ENCODE measurements at places on chromosomes 4 and X. TPM values are rescaled to one million over a fixed set of nuclear protein-coding genes. Genes with fewer than 3 reads are reported as not detected.

Gene CLCN4
- 5.2 TPM for polyA plus RNA-seq

Gene TEX13C
- not detected for polyA plus RNA-seq

Gene SMIM31
- polyA plus RNA-seq = 0.20 TPM

Gene HELT
- polyA plus RNA-seq = not detected

Gene CFAP99
- 0.35 TPM for polyA plus RNA-seq

Gene GPM6B
- 23.0 TPM for polyA plus RNA-seq

Gene PNCK
- polyA plus RNA-seq = 13.3 TPM

Gene RAB39B
- 3.3 TPM for polyA plus RNA-seq

Gene CLDN34
- polyA plus RNA-seq = not detected

Gene TMEM165
- 85.4 TPM for polyA plus RNA-seq

Gene L1CAM
- polyA plus RNA-seq = 62.3 TPM

Gene RASL11B
- polyA plus RNA-seq = 30.9 TPM

Gene PPARGC1A
- polyA plus RNA-seq = 26.9 TPM

- DNase-seq = no peak
Measured at GRCh38 chr4:165656399-165656798, 216.6 kb upstream of the TLL1 start.

GRCh38 chr4:38114386-38115150, 154.4 kb downstream of the PTTG2 start:
- no peak for DNase-seq

GRCh38 chrX:84340968-84341367, 153.0 kb upstream of the RPS6KA6 start:
- DNase-seq = no peak

DNA sequence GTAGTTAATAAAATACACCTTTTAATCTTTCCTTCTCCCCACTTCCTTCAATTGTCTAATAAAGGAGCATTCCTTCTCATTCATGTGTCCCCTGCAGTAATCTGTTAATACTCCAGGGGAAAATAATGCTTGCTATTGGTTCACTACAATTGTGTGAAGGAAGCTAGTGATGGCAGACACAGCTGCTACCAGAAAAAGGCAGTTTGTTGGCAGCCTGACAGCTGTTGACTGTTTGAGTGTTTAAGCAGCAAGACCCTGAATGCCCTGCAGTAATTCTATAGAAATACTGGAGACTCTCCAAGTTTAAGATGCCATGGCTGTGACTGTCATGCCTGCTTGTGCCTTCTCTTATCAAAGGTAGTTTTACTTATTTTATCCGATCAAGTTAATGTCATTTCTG, 359.5 kb downstream of the C4orf33 start:
- DNase-seq = no peak

- no peak for DNase-seq
Measured at GRCh38 chr4:182494103-182494502, 250.9 kb downstream of the TENM3 start.

- no peak for DNase-seq
Measured at GRCh38 chr4:6023731-6024130, 5.5 kb upstream of the C4orf50 start.

DNA sequence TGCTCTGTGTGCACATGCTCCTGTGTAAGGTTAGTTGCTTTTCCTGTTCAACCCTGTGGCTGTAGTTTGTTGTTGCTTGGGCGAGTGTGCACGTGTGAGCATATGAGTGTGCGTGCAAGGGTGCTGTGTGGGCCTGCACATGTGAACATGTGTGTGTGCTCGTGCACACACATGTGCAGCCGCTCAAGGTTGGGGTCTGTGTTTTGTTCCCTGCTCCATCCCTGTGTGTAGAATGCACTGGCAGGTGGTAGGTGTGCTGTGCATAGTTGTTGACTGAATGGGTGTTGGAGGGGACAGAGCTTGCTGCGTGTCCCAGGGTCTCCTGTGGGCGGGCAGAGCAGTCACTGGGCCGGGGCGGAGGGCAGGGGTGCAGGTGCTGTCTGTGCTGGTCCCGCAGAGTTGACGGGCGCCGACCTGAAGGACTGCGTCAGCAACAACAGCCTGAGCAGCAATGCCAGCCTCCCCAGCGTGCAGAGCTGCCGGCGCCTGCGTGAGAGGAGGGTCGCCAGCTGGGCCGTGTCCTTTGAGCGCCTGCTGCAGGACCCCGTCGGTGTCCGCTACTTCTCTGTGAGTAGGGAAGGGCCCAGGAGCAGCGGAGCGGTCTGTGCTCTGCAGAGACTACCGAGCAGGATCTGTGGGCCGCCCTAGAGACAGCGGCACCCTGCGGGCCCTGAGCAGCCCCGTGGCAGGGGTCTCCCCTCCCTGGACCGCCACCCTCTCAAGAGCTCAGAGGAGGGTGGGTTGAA, 27.9 kb upstream of the HGFAC start:
- DNase-seq = no peak

- no peak for DNase-seq
Measured at GRCh38 chrX:2183193-2183725, 317.5 kb downstream of the DHRSX start.

- no peak for DNase-seq
Measured at GRCh38 chrX:112768563-112768962, 72.1 kb downstream of the AMOT start.

GRCh38 chrX:39409246-39409917, 608.1 kb downstream of the MID1IP1 start:
- no peak for DNase-seq

DNA sequence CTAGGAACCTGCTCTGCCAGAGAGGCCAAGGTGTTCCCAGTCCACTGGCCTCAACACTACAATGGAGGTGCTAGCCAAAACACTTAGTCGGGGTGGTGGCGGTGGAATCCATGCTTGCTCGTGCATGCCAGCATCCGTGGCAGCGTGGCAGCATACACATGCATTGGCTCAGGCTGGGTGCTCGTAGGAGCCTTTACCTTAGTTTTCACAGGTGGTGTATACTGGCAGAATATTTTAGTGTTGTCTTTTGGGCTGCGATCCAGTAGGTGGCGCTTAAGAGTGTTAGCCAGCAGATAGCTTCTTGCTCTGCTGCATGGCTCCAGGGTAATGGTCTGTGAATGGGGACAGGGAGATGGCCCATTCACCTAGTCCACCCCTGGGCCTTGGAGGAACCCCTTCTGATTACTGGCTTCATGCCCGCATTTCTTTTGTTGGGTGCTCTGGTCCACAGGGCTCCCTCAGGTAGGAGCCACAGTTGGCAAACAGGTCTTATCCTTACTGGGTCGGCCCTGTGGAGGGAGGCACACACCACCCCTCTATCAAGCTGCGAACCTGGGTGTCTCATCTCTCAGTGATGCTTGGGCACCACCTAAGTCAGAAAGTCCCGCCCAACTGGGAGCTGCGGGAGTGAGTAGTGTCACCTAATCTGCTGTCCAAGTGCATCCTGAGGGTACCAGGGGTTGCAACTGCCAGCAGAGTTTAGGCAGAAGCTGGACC, 40.0 kb downstream of the RIPPLY1 start:
- no peak for DNase-seq

GRCh38 chrX:130071611-130072344, 38.5 kb downstream of the ELF4 start:
- no peak for DNase-seq

GRCh38 chr4:143421609-143422008, 84.9 kb downstream of the GAB1 start:
- DNase-seq = no peak

DNA sequence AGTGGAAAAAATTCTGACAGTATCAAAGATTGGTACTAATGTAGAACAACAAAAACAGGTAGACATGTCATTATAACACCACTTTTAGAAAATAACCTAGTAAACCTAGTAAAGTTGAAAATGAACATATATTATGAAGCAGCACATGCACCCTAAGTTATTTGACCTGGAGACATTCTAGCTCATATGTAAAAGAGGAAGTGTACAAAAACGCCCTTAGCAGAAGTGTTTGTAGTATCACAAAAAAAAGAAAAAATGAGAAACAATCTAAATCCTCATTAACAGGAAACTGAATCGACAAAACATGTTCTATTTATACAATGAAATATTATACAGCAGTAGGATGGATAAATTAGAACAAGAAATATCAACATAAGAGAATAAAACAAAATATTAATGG, 318.9 kb upstream of the PPP1R2C start:
- no peak for DNase-seq

GRCh38 chr4:127240764-127241105, 392.0 kb upstream of the INTU start:
- no peak for DNase-seq

DNA sequence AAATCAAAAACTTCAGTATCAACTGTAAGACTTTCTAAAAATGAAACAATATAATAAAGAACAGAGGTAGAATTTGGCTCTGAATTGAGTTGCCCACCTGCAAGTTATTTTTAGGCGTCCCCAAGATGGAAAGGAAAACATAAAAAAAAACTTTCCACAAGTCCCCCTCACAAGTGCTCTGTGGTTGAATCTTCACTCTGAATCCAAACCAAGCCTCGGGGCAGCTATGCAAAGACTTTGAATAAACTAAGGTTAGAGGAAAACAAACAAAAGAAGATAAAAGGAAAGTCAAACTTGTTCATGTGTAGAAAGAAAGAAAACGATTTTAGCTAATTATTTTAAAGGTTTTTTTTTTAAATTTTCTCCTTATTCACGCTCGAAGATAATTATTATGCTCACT, 372.4 kb upstream of the SLIT2 start:
- no peak for DNase-seq

- DNase-seq = no peak
Measured at GRCh38 chrX:133542476-133542875, 127.2 kb upstream of the GPC4 start.

DNA sequence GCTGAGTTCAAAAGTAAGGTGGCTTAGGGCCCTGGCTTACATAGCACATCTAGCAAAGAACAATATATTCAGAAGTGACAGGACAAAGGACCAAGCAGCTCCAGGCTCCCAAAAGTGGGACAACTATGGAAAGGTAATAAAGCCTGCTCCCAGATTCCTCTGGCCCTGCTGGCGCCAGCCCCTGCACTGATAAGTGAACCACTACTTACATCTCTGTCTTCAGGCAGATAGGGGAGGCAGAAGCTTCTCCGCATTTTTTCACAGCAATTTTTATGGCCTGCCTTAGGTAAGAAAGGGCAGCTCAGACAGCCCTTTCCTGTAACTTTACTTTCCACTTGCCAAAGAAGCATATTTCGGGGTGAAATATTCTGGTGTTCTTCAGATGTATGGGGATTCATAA, 83.9 kb downstream of the MTNR1A start:
- no peak for DNase-seq

DNA sequence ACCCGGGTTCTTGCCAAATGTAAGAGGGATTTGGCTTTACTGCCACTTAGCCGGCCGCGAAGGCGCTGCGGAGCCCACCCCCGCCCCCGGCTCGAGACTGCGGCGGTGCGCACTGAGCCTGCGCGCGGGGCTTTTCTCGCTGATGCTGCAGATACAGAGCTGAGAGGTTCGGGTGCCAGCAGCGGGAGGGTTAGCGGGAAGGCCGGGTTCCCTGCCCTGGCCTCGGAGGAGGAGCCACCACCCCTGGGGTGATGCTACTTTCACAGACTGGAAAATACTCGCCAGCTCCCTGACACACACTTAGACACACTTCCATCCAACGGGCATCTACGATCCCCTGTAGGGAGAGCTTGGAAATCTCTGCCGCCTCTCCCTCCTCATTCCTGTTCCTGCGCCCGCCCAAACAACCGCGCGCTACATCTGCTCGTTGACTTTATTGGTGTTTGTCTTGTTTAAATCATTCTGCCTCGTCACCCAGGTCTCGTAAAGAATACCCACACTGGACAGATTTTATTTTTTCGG, 2.1 kb upstream of the PCDH7 start:
- no peak for DNase-seq

DNA sequence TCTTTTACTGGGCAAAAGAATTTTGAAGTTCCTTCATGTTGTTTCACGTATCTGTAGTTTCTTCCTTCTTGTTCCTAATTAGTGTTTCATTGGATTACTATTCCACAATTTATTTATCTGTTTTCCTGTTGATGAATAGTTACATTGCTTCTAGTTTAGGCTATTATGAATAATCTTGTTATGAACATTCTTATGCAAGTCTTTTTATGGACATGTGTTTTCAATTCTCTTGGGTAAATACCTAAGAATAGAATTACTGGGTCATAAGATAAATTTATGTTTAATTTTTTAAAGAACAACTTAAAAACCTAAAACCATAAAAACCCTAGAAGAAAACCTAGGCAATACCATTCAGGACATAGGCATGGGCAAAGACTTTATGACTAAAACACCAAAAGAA, 70.9 kb upstream of the RXFP1 start:
- DNase-seq = no peak

- no peak for DNase-seq
Measured at GRCh38 chrX:129540722-129541184, 694 bp downstream of the OCRL start.

DNA sequence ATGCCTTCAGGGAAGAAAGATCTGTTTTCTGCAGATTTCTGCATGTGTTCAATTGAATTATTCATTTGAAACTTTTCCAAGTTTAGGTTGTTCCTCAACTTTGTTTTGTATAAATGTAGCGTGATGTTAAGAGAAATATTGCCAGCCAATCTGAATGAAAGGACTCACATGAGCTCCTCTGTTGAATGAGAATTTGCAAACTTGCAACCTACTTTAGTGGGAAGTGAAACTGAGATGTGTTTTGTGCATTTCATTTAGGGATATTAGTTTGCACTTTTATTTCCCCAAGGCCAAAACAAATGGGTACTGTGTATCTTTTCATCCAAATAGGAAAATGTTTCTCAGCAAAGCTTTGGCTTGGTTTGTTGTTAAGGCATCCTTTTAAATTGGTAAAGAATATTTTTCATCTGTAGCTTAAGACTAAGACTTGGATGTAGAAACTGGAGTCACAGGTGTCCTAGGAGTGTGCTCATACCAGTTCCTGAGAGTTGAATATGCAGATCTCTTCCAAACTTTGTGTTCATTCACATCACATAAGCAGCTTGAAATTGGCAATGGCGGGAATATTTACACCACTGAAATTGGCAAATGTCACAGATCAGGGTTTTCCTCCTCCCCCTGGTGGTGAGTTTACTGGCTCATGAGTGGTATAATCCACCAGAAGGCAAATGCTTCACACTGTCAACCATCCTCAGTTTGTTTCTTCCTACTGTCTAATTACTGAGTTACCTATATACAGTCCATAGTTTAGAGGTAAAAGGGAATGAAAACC, 193.6 kb upstream of the BANK1 start:
- no peak for DNase-seq

All from left renal cortex interstitium (tissue), 4 donors.